CD14-positive monocyte (primary cell): ENCODE measurements at places on chromosomes 12 and 14.

DNA sequence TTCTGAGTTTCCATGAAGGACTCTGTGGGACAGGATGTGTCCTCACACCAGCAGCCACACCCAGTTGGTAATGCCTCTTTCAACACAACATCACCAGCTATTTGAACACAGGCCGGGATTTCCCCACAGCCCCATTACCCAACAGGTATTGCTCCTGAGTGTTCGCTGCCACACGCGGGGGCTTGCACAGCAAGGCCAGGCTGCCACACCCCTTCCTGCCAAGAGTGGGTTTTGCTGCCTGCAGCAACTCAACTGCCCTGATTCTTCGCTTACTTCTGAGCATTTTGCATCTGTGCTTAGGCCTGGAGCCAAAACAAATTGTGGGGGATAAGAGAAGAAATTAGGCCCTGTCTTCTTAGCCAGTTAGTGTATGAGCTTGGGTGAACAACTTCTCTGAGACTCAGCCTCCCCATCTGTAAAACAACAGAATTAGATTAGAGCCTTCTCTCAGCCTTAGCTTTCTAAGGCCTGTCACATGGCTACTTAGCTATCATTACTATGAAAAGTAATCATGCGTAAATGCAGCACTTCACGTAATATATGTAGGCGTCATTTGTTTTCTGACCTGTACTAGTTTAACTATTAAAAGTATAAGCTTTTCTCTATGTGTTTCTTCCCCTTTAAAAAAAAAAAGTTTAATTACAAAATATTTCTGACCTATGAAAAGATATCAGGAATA is 20.0 kb downstream of the CKAP4 start:
- H3K4me1 ChIP-seq: peaks cover 31% of the 10 kb centered on the region
- peak overlapping the region; percentile 97 for H3K27ac ChIP-seq
- H3K4me3 ChIP-seq: no peak overlapping the region

DNA sequence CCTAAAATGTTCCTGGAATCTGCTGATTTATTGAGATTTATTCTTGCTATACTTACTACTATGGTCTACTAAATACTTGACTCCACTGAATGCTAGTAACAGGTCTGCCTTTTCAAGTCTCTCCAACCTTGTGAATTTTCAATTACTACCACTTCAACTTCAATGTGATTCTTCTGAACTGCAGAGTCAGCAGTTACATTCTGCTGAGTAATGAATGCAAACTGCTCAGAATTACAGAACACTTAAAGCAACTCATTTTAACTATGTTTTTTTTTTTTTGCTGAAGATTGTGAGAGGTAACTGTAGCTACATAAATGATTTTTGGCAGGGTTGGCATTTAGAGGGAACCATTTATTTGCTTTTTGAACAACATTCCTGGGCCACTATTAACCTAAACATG is 41.8 kb downstream of the ARF6 start:
- peaks cover 4% of the 10 kb centered on the region for H3K4me1 ChIP-seq
- no peak for DNase-seq
- no peak overlapping the region for H3K27ac ChIP-seq
- no peak overlapping the region for H3K4me3 ChIP-seq
- no peaks in the 10 kb centered on the region for H3K27me3 ChIP-seq

DNA sequence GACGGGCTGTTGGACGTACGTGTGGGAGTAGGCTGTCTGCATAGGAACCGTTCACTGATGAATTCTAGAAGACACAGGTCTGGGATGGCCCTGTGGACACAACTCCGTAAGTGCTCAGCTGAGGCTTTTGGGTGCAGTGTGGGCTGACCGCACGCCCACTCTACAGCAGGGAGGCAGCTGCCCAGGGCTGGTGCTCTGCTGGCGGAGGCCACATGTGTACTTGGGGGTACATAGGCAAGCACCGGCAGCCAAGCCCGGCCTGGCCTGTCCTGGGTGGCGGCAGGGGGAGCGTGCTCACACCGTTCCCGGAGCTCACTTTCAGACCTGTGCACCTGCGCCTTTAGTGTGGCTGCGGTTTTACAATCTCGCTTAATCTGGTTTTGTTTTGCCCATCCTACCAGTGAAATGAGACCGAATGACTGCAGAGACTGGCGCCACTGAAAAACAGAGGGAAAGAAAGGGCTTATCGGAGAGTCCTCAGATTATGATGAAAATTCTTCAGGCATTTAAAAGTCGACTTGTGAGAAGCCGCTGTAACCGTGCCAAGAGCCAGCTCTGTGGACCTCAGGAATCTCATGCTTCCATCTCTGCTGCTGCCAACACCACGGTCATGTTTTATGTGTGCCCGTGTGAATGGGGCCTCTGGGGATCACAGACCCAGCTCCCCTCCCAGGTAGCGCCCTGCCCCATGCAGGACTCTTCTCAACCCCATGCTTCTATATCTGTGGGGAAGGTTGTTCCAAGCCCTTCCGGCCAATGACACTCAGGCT is 45.8 kb downstream of the SSH1 start:
- peak overlapping the region; percentile 36 for H3K27ac ChIP-seq
- no peaks in the 10 kb centered on the region for H3K4me1 ChIP-seq
- no peaks in the 10 kb centered on the region for H3K27me3 ChIP-seq
- peaks cover 89% of the 10 kb centered on the region for H3K36me3 ChIP-seq
- DNase-seq: no peak
- no peak overlapping the region for H3K4me3 ChIP-seq

DNA sequence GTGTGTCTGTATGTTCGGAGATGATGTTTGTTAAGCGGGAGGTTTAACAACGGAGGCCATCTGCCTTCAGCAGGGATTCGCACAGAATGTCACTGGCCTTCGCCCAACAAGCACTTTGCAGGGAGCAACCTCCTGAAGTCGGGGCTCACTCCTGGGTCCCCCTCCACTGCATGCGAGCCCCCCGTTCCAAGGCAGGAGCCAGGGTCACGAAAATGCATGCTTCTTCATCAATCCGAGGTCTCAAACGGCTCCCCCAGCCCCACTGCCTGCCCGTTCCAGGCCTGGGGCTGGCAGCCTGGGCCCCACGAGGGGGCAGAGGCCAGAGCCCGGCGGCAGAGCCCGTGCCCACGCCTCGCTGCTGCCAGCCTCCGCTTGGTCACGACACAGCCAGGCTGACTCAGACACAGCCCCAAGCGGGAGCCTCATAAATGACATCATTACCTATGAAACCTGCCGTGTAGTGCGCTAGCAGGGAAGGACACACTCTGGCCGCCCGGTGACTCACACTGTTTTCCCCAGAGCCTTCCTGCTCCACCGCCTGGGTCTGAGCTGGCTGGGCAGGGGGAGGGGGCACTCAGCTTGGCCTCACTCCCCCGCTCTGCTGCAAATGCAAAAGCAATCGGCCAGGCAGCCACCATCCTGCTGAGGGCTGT is 169.5 kb upstream of the RTL1 start:
- no peaks in the 10 kb centered on the region for H3K36me3 ChIP-seq
- peak; percentile 17 for DNase-seq
- no peak overlapping the region for H3K27ac ChIP-seq
- no peaks in the 10 kb centered on the region for H3K4me1 ChIP-seq
- no peak overlapping the region for H3K4me3 ChIP-seq

DNA sequence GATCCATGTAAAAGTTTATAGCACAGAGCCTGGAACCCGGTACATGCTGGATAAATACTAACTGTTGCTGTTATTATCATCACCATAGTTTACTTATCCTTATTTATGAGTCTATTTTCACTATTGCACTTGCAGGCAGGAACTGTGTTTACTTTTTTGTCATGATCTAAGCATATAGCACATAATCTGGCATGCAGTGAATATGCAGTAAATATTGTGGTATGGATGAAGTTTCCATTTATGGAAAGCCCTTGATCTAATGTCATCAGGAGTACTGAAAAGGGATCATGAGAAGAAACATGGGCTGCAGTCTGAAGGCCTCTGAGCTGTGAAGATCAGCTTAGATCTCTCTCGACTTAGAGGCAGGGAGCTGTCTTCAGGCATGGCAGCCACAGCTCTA is 91.6 kb downstream of the KCNK13 start:
- H3K36me3 ChIP-seq: no peaks in the 10 kb centered on the region
- no peak overlapping the region for H3K4me3 ChIP-seq
- H3K27me3 ChIP-seq: no peaks in the 10 kb centered on the region
- H3K4me1 ChIP-seq: no peaks in the 10 kb centered on the region
- H3K27ac ChIP-seq: no peak overlapping the region

DNA sequence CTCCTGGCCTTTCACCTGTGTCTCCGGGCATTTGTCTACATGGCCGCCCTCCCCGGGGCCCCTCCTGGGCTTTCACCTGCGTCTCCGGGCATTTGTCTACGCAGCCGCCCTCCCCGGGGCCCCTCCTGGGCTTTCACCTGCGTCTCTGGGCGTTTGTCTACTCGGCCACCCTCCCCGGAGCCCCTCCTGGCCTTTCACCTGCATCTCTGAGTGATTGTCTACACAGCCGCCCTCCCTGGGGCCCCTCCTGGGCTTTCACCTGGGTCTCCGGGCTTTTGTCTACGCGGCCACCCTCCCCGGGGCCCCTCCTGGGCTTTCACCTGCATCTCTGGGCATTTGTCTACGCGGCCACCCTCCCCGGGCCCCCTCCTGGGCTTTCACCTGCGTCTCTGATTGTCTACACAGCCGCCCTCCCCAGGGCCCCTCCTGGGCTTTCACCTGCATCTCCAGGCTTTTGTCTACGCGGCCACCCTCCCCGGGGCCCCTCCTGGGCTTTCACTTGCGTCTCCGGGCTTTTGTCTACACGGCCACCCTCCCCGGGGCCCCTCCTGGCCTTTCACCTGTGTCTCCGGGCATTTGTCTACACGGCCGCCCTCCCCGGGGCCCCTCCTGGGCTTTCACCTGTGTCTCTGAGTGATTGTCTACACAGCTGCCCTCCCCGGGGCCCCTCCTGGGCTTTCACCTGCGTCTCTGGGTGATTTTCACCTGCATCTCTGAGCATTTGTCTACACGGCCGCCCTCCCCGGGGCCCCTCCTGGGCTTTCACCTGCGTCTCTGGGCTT is 68.0 kb upstream of the GALNT9 start:
- no peaks in the 10 kb centered on the region for H3K36me3 ChIP-seq

DNA sequence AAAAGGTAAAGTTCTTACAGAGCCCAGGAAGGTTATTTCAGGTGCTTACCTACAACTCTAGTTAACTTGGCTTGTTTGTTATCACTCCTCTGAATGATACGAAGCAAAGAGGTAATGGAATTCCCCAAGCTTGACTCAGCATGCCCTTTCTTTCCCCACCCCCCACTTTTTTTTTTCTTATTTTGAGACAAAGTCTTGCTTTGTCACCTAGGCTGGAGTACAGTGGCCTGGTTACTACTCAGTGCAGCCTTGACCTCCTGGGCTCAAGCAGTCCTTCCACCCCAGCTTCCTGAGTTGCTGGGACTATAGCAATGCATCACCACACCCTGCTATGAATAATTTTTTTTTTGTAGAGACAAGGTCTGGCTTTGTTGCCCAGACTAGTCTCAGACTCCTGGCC is 17.1 kb upstream of the YBX3 start:
- no peak for DNase-seq
- H3K36me3 ChIP-seq: no peaks in the 10 kb centered on the region
- H3K4me3 ChIP-seq: no peak overlapping the region
- H3K27me3 ChIP-seq: no peaks in the 10 kb centered on the region
- H3K27ac ChIP-seq: no peak overlapping the region

DNA sequence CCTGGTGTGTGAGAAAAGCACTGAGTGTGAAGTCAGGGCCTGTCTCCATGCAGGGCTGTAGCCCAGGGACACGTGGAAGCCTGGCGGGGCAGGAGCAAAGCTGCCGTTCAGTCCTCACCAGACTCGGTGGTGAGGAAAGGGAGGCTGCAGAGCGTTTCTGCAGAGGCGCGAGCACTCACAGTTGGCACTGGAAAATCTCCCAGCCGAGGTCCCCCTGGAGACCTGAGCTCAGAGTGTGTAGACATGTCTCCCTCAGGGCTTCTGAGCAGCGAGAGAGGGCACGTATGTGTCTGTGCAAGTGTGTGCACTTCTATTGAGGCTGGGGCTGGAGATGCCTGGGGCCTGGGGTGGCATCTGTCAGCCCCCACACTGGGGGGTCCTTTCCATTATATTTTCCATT is 11.0 kb upstream of the HHIPL1 start:
- no peaks in the 10 kb centered on the region for H3K4me1 ChIP-seq
- H3K4me3 ChIP-seq: no peak overlapping the region
- no peaks in the 10 kb centered on the region for H3K36me3 ChIP-seq
- H3K27ac ChIP-seq: no peak overlapping the region
- no peak for DNase-seq

GRCh38 chr14:61260939-61261776 is 20.0 kb downstream of the TMEM30B start:
- H3K4me1 ChIP-seq: no peaks in the 10 kb centered on the region
- H3K27ac ChIP-seq: no peak overlapping the region
- no peak for DNase-seq
- H3K27me3 ChIP-seq: peaks cover 13% of the 10 kb centered on the region
- H3K4me3 ChIP-seq: no peak overlapping the region

GRCh38 chr14:46051796-46052195 is 599.8 kb downstream of the RPL10L start:
- no peaks in the 10 kb centered on the region for H3K27me3 ChIP-seq
- no peaks in the 10 kb centered on the region for H3K4me1 ChIP-seq
- no peaks in the 10 kb centered on the region for H3K36me3 ChIP-seq
- H3K27ac ChIP-seq: no peak overlapping the region
- DNase-seq: no peak
- no peak overlapping the region for H3K4me3 ChIP-seq

DNA sequence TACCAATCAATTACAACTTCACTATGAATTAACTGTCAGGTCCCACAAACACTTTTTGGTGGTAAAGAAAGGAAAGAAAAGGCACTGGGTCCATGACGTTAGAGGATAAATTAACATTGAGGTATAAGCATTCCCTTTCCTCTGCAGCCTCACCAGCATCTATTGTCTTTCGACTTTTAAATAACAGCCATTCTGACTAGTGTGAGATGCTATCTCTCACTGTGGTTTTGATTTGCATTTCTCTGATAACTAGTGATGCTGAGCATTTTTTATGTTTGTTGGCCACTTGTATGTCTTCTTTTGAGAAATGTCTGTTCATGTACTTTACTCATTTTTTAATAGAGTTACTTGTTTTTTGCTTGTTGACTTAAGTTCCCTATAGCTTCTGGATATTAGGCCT is 9.4 kb downstream of the ANKS1B start:
- no peak overlapping the region for H3K4me3 ChIP-seq
- H3K27ac ChIP-seq: no peak overlapping the region
- H3K27me3 ChIP-seq: peaks cover 6% of the 10 kb centered on the region
- no peaks in the 10 kb centered on the region for H3K4me1 ChIP-seq

GRCh38 chr14:57797160-57797559 is 68.7 kb downstream of the SLC35F4 start:
- no peaks in the 10 kb centered on the region for H3K4me1 ChIP-seq
- no peaks in the 10 kb centered on the region for H3K36me3 ChIP-seq
- no peak overlapping the region for H3K4me3 ChIP-seq
- H3K27me3 ChIP-seq: no peaks in the 10 kb centered on the region
- no peak for DNase-seq
- no peak overlapping the region for H3K27ac ChIP-seq

GRCh38 chr14:54730156-54730961 is 163.4 kb downstream of the SAMD4A start:
- peak overlapping the region; percentile 17 for H3K27ac ChIP-seq
- H3K4me3 ChIP-seq: no peak overlapping the region
- H3K27me3 ChIP-seq: no peaks in the 10 kb centered on the region
- DNase-seq: peak; percentile 78
